Hypothalamus (tissue), 51 donors: ENCODE measurements at places on chromosomes 2 and 18.

DNA sequence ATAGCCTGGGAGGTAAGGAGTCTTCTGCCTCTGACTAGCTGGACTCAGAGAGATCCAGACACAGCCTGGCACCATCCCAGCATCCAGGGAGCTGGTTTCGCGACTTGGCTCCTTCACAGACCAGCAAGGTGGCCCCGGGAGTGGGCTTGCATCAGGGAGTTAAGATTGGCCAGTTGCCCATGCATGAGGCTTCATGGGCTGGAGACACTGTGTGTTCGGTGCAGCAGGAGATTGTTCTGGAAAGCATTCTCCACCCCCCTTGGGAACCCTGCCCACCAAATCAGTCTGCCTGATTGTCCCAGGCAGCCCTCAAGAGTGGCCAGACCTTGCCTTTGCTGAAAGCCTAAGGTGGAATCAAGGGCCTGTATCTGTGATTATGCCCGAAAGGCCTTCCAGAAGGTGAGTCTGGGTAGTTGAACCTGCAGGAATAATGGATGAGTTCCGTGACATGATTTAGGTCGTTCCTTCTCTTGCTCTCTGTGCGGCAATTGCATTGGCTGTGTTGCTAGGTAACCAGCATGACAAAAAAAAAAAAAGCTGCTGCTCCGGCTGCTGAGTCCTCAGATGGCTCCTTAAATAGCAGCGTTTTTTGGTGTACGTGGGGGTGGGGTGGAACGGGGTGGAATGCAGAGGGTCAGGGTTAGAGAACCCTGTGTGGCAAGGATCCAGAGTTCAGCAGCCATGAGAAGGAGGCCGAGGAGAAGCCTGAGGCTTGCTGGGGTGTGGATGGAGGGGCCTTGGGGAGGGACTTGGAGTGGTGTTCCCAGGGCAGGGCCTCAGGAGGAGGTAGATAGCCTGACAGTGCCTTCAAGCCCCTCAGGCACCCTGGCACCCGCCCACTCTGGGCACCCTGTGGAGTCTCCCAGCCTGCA is 93.0 kb upstream of the MCFD2 start:
- DNase-seq = peak; percentile 15

GRCh38 chr18:785242-785641 is 26.8 kb downstream of the YES1 start:
- DNase-seq = no peak

DNA sequence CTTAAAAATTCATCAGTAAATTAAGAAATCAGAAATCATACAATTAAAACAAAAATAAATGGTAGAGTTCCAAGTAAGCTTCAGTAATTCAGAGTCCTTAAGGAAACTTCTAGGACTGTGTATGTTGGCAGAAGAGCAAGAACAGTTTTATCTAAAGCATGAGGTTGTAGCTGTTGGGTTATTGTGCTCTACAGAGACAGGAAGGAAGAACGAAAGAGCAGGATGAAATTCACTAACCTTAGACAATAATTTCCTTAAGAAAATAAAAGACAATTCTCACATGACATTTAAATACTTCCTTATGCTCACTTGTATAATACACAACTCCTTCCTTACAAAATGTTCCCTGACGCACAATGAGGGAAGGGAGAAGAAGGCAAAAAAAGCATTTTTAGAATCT is 133.4 kb downstream of the STK39 start:
- DNase-seq = no peak

GRCh38 chr18:8785855-8786482 is 80.6 kb downstream of the MTCL1 start:
- no peak for DNase-seq

GRCh38 chr2:215622837-215623236 is 187.0 kb upstream of the FN1 start:
- DNase-seq = no peak

DNA sequence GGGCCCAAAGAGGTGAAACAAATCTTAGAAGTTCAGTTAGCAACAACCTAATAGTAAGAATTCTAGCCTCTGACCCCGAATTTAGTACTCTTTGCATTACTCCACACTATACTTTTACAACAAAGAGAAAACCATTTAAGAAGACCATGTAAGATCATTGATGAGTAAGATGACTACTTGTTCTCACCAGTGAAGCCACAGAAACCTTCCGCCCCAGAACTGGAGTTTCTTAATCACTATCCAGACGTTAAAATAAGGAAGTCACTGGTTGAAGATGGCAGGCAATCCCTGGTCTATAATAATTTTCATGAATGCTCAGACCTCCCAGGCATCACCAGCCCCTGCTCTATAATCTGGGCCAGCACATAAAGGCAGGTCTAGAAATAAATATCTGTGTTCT is 95.0 kb downstream of the TMEM163 start:
- DNase-seq = no peak

DNA sequence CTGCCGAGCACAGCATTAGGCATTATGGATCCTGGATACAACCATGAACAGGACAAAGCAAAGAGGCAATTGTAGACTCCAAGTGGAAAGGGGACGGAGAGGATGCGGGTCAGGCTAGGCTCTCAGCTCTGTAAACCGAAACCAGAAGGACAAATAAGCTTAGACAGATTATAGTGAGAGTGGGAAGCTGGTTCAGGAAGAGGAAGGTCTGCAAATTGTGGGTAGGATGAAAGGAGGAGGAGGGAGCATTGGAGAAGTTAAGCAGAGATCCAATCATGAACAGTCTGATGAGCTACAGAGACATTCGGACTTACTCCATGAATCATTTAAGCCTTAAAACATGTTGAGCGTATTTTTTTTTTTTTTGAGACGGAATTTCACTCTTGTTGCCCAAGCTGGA is 3.0 kb downstream of the MSH6 start:
- DNase-seq = no peak

DNA sequence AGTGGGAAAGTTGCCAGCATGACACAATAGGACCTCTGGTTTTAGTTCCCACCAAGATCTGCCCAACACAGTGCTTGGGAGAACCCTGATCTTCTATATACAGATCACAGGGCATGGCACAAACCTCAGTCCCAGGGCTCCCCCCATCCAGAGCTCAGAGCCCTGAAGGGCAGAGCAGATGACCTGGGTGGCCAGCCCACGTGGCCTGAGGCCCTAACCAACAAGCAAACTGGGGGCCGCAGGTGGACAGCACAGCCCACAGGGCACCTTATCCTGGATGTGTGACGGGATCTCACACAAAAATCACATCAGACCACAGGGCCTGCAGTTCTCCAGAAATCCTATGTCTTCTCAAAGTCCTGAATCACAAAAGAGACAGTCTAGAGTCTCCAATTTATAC is 34.7 kb downstream of the CRACDL start:
- no peak for DNase-seq

DNA sequence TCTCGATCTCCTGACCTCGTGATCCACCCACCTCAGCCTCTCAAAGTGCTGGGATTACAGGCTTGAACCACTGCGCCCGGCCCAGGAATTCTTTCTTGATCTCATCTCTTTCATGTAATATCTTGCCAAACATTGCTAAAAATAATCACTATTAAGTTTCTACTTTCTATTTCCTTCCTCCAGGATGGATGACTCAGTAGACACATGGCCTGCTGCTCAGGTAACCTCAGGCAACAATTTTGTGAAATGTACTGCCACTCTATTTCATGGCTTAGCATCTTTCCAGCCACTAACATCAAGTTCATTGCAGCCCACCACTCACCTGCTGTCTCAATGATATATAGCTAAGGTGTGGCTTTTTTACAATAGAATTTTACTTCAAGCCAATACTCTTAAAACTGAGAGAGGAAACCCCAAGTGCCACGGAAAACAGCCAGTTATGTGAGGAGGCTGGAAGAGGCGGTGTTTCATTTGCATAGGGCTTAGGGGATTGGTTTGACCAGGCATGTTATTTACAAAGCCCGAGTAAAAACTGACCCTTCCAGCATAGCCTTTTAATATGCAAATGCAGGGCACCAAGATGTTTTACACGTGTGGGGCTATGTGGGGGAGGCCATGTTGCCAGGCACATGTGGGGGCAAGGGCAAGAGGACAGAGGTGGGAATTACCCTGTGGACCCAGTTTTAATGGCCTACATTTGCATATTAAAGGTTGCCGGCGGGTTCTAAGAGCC is 11.3 kb upstream of the SUMO1 start:
- no peak for DNase-seq

DNA sequence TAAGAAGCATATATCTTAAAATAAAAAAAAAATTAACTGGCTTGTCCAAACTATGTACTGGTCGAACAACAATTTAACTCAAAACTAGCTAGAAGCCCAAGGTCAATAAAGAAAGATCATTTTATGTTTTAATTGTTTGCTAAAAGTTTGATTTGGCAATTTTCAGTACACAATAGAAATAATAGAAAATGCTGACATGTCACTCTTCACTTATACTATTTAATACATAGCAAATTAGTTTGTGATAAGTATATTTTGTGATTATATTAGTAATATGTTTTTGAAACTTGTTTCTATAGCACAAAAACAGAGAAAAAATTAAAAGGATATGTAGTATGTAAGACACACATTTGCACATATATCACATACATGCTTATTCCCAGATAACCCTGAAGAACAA is 1938.6 kb upstream of the PIK3C3 start:
- DNase-seq = no peak

GRCh38 chr2:148259674-148260073 is 238.8 kb downstream of the MBD5 start:
- DNase-seq = no peak

DNA sequence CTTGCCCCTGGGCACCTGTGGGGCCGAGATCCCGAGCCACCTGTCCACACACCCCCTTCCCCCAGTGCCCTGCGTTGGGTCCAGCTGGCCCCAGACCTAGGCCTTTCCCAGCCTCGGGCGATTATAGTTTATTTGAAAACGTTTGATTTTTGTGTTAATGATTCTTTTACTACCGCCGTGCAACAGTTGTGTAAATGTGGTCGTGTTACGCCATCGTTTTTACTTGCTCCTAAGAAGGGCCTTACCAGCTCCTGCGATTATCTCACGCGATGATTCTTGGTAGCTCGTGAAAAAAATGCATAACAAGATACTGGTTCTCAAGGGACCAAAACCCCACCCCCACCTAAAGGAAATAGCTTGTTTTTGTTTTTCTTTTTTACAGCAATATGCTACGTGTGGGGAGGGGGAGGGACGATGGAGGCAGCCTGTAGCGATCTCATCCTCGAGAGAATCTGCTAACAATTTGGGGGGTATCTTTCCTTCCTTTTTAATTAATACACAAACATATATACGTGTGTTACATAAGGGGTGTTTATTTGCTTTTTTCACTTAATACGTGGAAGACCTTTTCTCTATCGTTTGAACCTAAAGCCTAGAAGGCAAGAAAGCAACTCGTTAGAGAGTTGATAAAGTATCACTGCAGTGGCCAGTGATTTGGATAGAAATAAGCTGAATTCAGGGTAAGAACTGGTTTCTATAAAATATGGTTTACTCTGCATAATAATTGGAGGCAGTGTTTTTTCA is 1.0 kb downstream of the ZDBF2 start:
- no peak for DNase-seq

GRCh38 chr18:21826641-21827302 is 86.2 kb downstream of the MIB1 start:
- no peak for DNase-seq

DNA sequence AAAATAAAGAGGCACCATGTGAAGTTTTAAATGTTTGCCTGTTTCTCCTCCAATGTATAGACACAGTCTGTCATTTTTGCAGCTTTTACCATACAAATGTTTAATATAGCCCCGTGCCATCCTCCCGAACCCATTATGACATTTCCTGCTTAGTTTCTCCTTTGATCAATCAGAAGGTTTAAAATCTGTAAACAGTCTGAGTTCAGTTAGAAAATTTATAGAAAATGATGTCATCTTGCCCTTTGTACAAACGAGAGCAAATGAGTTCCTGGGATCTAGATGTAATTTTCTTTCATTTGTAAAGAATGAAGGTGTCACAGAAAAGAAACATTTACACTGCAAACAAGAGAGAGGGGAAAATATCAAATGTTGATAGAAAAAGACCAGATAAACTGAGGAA is 62.7 kb upstream of the NFU1 start:
- DNase-seq = no peak

GRCh38 chr18:8847066-8847755 is 141.9 kb downstream of the MTCL1 start:
- no peak for DNase-seq

- no peak for DNase-seq
These were observed 111.7 kb upstream of the DYNAP start for GRCh38 chr18:54479365-54479764.

- no peak for DNase-seq
These were observed 99.6 kb upstream of the DDX18 start for GRCh38 chr2:117714745-117715417.

DNA sequence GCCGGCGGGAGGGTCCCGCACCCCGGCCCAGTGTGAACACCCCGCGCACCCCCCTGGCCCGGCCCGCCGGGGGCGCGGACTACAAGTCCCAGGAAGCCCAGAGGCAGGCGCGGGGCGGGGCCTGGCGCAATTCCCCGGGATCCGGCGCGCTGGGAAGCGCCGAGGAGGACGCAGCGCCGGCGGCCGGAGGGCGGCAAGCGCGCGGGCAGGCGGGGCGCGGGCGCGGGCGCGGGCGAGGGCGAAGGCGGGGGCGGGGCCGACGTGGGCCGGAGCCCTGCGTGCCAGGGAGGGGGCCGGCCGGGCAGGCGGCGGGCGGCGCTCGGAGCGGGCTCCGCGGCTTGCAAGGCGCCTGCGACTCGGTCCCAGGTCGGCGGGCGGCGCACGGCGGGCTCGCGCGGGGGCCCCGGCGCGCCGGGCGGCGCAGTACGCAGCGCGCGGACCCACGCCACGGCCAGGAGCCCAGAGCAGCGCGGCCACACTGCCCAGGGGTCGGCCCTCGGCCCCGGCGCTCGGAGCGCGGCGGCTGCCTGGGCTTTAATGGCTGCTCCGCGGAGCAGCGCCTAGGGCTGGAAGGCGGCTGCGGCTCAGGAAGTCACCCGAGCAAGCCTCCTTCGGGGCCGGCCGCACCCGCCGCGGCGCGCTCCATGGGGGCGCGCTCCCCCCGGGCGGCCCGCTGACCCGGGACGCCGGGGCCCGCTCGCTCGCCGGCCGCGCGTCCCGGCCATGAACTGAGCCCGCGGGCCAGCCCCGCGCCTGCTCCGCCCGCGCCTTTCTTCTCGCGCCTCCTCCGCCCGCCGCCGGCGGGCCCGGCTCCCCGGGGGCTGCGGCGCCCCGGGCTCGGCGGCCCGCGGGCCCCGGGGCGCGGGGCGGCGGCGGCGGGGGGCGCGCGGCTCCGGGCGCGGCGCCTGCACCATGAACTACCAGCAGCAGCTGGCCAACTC is at the start of gene AGAP1:
TSS of gene AGAP1 (plus strand) at position 269 of the 941 bp plus-strand sequence.
- DNase-seq = peak; percentile 85

DNA sequence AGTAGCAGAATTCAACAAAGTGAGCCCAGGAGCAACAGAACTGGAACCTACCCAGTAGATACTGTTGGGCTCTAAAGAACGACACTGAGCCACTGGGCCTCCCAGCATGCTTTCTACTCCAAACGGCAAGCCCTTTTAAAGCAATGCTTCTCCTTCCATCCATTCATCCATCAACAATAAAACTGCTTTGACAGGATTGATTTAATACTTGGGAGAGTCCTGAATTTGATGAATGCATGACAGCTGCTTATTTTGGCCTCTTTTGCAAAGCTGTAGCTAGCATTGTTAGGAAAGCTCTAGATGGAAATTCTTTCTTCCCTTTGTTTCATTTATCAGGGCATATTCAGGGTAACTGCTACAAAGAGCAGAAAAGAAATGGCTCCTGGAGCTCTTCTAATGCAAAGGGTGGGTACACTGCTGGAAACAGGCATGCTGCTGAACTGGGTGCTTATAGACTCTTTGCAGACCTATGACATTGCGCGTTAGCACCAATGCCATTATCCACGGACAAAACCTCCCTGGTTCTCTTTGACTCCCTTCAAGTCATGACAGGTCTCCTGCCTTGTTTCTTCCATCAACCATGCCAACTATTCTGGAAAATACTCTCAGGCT is 138.4 kb upstream of the HNRNPA3 start:
- DNase-seq = no peak

- no peak for DNase-seq
These were observed 69.4 kb downstream of the EMILIN2 start for GRCh38 chr18:2916184-2916583.
